Hematopoietic multipotent progenitor cell treated with erythropoietin and hydrocortisone succinate and interleukin-3 and kit ligand, for 6 days (in vitro differentiated cells): ENCODE measurements at places on chromosomes 4 and X.

GRCh38 chr4:87363552-87363951 lies 27.4 kb downstream of the HSD17B11 start:
- no peak for DNase-seq

DNA sequence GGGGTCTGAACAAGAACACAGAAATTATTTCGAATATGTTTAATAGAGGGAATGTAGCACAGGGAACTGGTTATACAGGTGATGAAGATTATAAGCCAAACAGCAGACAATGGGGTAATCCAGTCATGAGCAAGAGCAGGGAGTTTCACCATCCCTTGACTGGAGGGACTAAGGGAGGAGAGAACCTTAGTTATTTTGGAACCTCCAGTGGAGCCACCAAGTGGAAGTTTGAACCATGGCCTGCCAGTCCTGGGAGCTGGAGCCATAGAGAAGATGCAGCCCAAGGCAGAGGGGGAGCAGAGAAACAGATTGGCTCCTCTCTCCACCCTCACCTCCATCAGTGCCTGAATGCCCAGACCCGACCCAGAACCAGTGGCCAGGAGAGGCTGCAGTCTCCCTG lies 264.6 kb upstream of the RASGEF1B start:
- DNase-seq: no peak

DNA sequence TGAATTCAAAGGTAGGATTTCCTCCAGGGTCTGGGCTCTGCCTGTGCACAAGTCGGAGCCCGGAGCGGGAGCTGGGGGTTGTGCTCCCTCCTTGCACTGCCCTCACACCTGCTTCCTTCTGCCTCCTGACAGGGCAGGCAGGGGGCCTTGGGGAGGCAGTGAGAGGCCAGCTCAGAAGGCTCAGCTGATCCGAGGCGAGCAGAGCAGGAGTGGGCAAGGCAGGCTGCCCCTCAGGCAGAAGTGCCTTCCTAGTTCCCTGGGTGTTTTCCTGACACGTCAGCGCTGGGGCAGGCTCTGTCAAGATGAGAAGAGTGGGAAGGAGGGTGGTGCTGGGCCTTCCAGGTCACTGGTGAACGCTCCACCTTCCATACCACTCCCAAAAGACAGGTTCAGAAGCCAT lies 5.5 kb upstream of the IRAK1 start:
- no peak for DNase-seq

DNA sequence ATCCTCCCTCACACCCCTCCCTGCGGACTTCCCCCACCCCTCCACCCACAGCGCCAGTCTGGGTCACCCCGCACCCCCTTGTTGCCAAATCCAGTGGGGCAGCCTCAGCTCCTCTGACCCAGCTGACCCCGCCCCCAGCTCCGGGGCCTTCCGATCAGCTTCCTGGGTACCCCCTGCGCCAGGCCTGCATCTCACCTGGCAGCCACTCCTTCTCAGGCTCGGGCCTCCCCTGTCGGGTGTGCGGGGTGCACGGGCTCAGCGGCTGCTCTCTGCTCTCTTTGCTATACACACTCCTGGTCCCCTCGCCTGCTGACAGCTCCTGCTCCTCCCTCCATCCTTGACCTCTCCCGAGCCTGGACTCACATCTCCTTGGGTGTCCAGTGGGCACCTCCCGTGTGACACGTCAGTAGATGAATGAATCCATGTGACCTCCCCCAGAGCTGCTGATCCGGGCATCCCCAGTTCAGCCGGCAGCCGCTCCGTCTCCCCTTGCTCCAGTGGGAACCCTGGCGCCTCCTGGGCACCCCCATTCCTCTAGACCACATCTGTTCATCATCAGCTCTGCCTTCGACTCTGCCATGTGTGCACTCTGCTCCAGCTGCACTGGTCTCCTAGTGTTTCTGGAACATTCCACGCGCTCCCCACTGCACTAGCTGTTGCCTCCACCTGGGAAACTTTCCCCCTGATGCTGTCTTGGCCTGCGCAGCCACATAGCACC lies 9.9 kb downstream of the CFAP99 start:
- no peak for DNase-seq

DNA sequence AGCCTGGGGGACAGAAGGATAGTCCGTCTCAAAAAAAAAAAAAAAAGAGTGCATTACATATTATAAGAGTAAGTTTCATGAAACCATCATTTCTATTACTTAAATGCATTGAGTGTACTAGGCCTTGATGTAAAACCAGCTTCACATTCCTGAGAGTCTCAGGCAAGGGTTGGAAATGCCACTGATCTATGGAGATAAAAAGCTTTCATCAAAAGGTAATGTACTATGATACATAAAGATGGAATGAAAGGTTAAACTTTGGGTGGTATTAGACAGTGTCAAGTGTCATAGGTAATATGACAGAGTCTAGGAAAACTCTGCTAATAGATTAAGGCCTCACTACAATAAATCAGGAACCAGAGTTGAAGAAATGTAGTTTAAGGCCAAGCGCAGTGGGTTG lies 7.4 kb downstream of the CFAP97 start:
- DNase-seq: no peak

GRCh38 chr4:34643476-34643875 lies 1600.8 kb downstream of the ARAP2 start:
- no peak for DNase-seq

GRCh38 chr4:40924096-40924792 lies 174.5 kb downstream of the NSUN7 start:
- peak; percentile 81 for DNase-seq

DNA sequence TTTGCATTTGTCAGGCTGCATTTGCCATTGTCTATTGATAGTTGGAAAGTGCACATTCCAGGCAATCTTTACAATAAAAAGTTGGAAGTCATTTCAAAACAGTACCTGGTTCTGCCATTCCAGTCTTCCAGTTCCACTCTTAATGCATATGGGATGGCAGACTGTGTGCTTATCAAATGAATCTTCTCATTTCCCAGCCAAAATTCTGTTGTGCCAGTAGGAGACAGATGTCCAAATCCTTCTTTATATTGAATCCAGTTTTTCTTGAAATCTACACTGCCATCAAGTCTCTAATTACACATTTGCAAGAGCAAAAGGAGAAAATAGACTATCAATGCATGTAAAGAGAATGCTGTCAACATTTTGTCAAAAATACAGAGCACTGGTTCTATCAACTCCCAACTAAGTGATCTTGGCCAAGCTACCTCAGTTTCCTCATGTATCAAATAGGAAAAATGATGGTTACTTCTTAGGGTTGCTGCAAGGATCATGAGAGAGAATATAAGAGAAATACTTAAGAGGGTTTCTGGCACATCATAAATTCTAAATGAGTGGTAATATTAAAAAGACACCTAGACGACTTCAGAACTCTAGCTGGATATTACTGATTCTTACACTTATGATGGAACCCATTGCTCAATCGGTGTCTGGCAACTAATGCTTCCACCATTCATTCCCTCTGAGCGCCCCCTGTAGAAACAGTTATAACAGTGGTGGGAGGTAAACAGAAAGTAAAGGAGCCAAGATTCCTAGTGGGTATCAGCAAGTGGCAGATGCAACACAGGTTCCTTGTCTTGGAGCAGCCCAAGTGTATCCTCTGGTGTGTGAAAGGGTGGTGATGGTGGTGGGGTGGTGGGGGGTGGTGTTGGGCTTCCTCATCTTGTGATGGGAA lies 3.8 kb downstream of the FGG start:
- DNase-seq: no peak

DNA sequence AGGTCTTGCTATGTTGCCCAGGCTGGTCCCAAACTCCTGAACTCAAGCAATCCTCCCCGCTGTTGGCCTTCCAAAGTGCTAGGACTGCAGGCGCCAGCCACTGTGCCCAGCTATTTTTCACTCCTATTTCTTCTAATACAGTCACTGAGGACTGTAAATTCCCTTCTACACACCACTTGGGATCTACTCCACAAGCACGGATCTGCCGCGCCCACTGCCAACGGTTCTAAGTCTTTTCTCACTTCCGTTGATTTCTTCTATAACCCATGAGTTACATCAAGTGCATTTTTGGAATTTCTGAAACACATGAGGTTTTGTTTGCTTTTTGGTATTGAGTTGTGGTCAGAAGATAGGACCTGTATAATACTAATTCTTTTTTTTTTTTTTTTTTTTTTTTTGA lies 48.6 kb downstream of the FAM53A start:
- no peak for DNase-seq

DNA sequence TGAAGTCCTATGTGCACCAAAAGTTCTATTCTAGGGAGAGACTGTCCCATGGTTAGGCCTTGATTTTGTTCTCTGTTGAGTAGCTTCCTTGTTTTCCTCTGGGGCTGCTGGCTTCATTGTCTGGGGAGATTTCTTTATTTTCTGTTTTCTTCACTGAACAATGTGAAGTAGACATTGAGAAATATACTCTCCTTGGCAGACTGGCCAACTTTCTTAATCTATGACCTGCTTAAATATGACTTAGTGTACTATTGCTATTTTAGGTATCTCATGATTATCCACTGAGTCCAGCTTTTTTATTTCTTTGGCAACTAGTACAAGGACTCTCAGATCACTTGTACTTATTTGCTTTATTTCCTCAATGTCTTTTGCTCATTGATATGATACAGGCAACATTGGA lies 1594.6 kb downstream of the ARAP2 start:
- no peak for DNase-seq

GRCh38 chr4:16607241-16608066 lies 291.0 kb downstream of the LDB2 start:
- no peak for DNase-seq

DNA sequence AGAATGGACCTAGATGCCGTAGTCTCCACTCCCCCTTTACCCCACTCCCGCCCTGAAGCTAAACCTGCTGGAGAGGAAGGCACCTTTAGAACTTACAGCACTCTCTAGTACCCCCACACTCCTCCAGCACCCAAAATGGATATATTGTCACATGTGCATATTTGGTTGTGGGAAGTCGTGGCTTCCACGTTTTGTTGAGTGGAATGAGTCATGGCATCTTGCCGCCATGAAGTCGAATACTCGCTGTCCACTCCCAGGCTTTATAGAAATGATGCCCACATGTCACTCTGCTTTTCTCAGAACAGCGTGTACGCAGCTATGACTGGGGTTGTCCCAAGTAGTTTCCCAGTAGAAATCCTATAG lies 545 bp downstream of the ABCE1 start:
- DNase-seq: peak; percentile 75

DNA sequence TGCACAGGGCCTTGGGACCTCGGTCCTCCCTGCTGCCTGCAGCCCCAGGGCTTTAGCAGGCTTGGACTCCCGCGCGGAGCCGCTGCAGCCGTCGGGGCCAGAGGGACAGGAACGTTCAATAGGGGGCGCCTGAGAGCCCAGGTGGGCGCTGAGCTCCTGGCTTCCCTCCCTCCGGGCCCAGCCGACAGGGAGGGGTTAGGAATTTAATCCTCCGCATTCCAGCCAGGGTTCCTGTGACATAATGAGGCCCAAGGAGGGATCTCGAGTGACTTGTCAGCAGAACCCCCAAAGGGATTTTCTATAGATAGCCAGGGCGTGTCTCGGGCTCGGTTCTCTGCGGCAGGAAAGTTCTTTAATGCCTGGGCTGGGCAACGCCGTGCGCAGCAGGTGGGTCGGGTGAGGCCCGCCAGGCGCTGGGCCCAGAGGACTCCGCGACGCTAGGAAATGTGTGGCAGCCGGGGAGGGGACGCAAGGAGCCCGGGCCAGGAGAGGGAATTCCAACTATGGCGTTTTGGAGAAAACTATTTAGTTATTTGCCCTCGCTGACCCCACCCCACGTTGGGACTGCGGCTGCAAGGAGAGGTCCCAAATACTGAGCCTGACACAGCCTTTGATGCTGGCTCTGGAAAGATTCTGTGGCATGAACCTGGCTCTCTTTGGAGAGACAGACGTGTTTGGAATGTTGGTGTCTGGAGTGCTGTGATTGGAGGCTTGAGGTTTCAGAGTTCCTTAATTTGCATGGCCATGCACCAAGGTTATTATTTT lies 285.2 kb upstream of the GATB start:
- DNase-seq: peak; percentile 35

- DNase-seq: no peak
These were observed 39.8 kb upstream of the TMEM131L start for GRCh38 chr4:153426207-153426885.

GRCh38 chrX:140563893-140564292 lies 59.0 kb upstream of the SOX3 start:
- no peak for DNase-seq

GRCh38 chrX:104428231-104428630 lies 137.8 kb upstream of the IL1RAPL2 start:
- DNase-seq: no peak

DNA sequence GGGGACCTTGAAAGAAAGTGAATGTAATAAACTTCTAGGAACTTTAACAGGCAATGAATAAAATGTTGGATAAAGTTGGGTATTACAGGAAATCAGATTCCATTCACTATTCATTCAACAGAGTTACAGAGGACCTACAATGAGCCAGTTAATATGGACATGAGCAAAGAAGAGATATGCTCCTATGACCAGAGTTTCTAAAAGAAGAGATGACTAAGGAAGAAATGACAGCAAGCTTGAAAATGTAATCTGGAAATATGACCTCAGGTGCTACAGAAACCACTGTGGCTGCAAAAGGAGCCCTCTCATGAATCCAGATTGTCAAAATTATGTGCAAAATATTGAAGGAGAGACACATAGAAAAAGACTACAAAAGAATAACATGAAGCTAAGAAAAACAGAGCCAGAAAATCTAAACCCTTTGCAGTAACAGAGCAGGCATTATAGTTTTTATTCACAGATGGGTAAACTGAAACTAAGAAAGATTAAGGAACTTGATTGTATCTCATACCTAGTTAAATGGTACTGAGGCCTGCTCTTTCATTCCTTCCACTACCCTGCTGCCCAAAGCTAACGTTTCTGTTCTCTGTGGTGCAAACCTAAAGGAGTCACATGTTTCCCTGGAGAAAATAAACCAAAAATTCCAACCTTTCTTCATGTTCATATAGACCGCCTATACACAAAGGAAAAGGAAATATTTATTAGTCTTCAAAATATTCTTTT lies 378.3 kb downstream of the GBA3 start:
- DNase-seq: no peak

- DNase-seq: no peak
These were observed 260.7 kb upstream of the GIMD1 start for GRCh38 chr4:106629268-106629625.

DNA sequence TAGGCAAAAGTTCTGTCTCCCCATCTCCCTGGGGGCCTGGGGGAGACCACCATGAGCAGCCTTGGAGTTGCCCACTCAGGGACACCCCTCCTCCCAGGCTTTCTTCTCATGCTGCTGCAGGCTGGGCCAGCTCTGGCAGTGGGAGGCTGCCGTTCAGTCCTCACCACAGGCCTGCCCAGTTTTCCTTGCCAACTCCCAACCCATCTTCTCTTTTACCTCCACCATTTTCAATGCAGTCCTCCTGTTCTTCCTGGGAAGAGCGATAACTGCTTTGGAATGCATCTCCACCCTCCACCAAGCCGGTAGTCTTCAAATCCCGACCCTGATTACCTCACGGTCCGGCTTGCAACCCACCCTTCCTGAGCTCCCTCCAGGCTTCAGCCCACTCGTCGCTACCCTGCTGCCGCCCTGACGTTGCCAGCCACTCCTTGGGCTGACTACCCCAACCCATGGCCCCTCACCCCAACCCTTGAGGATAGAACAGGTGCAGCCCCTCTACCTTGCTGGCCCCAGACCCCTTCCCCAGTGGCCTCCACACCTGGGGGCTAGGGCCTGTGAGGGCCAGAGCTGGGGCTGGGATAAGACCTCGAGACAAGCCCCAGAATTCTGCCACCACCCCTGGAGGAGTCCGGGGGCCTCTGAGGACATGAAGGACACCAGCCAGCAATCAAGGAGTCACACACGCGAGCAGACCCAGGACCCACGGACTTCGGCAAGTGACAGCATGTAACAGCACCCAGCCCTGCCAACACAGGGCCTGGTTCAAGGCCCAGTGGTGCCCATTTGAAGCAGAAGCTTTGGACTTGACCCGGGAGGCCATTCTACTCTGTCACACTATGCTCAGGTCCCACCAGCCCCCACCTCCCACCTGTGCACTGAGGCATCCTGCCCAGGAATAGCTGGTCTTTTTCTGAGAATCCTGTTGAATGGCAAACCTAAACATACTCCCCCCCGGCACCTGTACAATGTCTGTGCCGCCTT lies 9.2 kb downstream of the WDR1 start:
- DNase-seq: no peak
